Neural progenitor cell (in vitro differentiated cells): ENCODE measurements at places on chromosomes 2 and 18. TPM values are rescaled to one million over a fixed set of nuclear protein-coding genes. Genes with fewer than 3 reads are reported as not detected.

Gene DAPL1
- not detected in 2 replicates for total RNA-seq

GRCh38 chr2:195027947-195028346 lies 629.1 kb upstream of the SLC39A10 start:
- peak; percentile 18 for DNase-seq
- no peak overlapping the region for H3K4me3 ChIP-seq
- no peaks in the 10 kb centered on the region for H3K4me1 ChIP-seq
- no peaks in the 10 kb centered on the region for H3K36me3 ChIP-seq

DNA sequence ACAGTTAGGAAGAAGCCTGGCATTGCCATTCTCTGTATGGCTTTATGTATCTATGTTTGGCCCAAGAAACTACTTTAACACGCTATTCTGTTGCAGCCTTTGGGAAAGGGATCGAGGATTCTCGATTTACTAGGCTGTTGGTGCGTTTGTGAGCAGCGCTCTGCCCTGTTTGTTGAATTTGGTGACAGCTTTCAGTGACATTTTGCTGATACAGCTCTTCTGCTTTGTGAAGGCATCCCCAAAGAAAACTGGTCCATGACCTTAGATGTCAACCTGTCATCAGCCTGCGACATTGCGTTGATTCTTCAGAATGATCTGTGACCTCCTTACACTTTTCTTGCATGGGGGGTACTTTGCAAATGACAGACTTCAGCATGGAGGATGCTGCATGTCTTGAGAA lies 431.5 kb downstream of the ARHGAP15 start:
- no peak for DNase-seq
- H3K36me3 ChIP-seq: no peaks in the 10 kb centered on the region
- H3K27ac ChIP-seq: no peak overlapping the region
- no peaks in the 10 kb centered on the region for H3K27me3 ChIP-seq

GRCh38 chr2:55995211-55995610 lies 71.6 kb upstream of the EFEMP1 start:
- no peak overlapping the region for H3K27ac ChIP-seq
- no peaks in the 10 kb centered on the region for H3K36me3 ChIP-seq
- no peak overlapping the region for H3K4me3 ChIP-seq
- no peaks in the 10 kb centered on the region for H3K27me3 ChIP-seq
